Mesothelial cell of epicardium (in vitro differentiated cells): ENCODE measurements at places on chromosomes 4 and X.
A peak's percentile ranks its signal among the peaks of the same experiment; 100 is the strongest.

GRCh38 chrX:111164728-111165127 lies 68.7 kb downstream of the PAK3 start:
- no peaks in the 10 kb centered on the region for H3K36me3 ChIP-seq
- no peak overlapping the region for H3K4me3 ChIP-seq
- no peaks in the 10 kb centered on the region for H3K27me3 ChIP-seq
- DNase-seq = no peak
- H3K4me1 ChIP-seq = peaks cover 3% of the 10 kb centered on the region
- H3K27ac ChIP-seq = no peak overlapping the region

DNA sequence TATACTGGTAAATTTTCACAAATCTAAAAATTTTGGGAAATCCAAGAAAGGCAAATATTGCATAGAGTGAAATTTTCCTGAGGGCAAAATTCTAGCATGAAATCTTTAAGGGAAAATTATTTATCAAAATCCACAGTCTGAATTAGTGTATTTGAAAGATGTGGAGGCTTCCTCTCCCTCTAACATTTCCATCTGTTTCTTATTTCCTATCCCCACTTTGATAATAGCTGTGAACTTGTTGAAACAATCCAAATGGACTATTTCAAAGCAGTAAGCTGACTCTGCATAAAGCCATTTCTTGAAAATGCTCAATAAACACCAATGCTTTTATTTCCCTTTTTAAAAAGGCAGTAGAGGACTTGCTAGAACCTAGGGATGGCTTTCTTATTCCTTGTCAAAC lies 107.3 kb upstream of the PABPC4L start:
- peaks cover 25% of the 10 kb centered on the region for H3K4me1 ChIP-seq
- H3K4me3 ChIP-seq = no peak overlapping the region
- H3K27me3 ChIP-seq = no peaks in the 10 kb centered on the region
- DNase-seq = no peak
- no peaks in the 10 kb centered on the region for H3K36me3 ChIP-seq
- H3K27ac ChIP-seq = peak overlapping the region; percentile 26

DNA sequence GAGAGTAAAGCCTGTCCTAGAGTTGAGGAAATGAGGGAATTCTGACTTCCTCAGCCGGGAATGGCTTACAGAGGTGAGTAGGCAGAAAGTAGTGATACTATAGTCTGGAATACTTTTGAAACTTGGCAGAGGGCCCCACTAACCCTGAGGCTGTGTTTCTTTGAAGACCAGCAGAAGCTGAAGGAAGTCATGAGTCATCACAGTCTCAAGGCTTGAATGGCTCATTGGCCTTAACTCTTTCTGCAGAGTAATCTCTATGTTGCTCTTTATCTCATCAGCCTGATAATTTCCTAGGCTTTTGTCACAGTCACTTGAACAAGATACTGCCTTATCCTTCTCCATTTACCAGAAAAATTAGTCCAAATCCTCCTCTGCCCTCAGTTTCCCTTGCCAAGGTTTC lies 80.8 kb downstream of the ANKRD50 start:
- no peak for DNase-seq
- H3K36me3 ChIP-seq = peaks cover 15% of the 10 kb centered on the region
- H3K4me3 ChIP-seq = no peak overlapping the region
- no peaks in the 10 kb centered on the region for H3K27me3 ChIP-seq

- H3K36me3 ChIP-seq = no peaks in the 10 kb centered on the region
- H3K4me3 ChIP-seq = no peak overlapping the region
- peak; percentile 64 for DNase-seq
- no peak overlapping the region for H3K27ac ChIP-seq
- peaks cover 29% of the 10 kb centered on the region for H3K4me1 ChIP-seq
Observed at GRCh38 chrX:152904151-152905080, 6.5 kb downstream of the ZNF185 start.

GRCh38 chr4:153204728-153205648 lies 745 bp downstream of the TRIM2 start:
- peak overlapping the region; percentile 92 for H3K27ac ChIP-seq
- H3K4me1 ChIP-seq = peaks cover 41% of the 10 kb centered on the region
- H3K36me3 ChIP-seq = no peaks in the 10 kb centered on the region
- H3K27me3 ChIP-seq = no peaks in the 10 kb centered on the region
